ENCODE measurements at places on chromosomes 16 and 17.

GRCh38 chr17:83073389-83074063 lies 5.9 kb upstream of the METRNL start:
- DNase-seq = no peak

GRCh38 chr17:68359791-68360535 lies 68.7 kb downstream of the ARSG start:
- no peak for DNase-seq

DNA sequence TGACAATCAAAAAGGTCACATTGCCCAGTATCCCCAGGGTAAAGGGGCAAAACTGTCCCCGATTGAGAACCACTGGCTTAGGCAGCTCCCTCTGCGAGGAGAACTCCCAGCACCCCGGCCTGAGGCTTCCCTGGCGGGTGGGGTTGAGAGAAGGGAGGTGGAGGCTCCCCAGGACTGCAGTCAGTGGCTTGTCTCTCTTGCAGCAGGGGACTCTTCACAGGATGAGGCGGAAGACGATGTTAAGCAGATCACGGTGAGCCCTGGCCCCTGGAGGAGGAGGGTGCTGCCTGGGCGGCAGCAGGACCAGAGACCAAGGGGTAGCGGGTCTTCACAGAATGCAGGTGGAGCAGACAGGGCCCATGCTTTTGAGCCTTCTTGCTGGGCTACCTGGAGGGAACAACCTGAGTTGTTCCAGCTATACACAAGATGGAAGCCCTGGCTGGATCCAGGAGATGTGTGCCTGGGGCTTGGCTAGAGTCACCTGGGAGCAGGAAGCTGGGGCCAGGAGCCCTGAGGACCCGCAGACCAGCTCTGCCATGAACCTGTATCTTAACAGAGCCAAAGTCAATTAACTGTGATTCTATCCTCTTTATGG lies 16.8 kb downstream of the POLR3E start:
- no peak for DNase-seq

- DNase-seq = no peak
Observed at GRCh38 chr16:50737420-50737959, 4.4 kb upstream of the CYLD start.

DNA sequence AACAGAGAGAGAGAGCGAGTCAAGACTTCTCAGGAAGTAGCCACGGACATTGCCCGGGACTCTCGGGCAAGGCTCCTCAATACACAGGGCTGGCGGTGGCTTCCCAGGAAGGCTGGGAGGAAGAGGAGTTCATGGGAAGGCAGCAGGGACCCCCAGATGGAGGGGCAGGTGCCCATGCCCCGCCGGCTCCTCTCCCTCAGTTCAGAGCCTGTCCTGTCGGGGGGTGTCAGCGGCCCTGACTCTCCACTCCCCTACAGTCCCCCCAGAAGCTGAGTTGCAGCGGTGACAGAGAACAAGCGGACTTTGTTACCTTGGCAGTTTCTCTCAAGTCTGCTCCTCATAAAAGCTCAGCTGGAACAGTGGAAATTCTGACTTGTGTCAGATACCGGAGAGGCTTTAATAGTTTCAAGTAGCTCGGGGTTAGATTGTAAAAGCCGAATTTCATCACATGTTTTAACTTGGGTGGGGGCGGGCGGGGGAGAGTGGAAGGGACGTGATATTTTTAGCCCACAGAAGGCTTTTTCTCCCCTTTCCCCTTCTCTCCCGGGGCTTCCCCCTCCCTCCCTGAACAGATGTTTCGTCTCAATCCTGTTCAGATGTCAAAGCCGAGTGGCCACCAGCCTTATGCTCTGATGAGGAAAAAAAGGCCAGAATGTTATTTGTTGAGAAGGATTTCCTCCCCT lies 65.2 kb downstream of the NKD1 start:
- no peak for DNase-seq

DNA sequence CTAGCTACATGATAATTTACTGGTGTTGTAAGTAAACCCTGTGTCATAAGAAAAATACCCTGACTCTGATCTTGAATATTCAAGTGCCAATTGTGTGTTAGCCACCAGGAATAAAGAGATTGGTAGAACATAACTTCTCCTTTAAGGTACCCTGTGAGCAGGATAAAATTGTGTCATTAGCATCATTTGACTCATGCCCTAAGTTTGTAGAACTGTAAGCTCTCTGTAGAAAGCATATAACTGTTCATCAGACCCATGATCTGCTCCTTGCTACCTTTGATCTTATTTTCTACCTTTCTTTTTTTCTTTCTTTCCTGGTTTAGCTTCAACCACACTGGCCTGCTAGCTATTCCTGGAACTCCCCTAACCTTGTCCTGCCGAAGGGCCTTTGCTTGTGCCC lies 35.8 kb downstream of the PTRH2 start:
- DNase-seq = no peak

DNA sequence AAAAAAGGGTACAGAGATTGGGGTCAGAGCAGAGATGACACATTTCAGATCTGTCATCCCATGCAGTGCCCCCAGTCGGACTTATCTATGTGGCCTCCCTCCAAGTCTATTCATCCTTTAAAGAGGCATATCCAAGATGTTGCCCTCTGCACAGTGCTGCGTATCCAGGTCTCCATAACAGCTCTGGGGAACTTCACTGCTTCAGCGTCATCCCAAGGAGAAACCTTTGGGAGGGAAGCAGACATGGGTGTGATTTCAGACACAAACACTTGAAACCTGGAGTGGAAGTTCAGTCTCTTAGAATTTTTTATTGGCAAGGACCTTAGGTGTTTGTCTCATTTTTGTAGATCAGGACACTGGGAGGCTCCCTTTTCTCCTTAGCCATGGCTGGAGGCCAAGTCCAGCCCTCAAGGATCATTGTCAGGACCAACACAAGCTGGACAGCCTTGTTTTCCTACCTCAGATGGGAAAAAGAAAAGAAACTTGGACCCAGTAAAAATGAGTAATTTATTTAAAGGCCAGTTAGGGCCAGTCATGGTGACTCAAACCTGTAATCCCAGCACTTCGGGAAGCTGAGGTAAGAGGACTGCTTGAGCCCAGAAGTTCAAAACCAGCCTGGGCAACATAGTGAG lies 23.9 kb upstream of the NLK start:
- no peak for DNase-seq

DNA sequence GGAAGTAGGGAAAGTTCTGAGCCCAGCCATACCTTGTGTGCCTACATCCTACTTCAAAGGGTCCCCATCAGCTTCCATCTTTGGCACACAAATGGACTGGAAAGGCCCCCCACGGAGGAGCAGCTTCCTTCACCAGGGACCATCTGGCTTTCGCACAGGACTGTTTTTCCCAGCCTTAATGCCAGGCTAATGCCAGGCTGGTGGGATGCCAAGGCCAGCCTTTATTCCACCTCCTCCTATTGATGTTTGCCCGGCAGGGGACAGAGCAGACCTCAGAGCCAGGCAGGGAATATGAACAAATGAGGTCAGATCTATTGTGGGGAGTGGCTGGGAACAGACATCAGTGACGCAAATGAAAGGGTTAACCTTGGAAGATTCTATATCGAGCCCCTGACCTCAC lies 5.7 kb downstream of the GPR179 start:
- DNase-seq = no peak

- DNase-seq = no peak
Observed at GRCh38 chr17:80817321-80817845, 174.3 kb upstream of the CHMP6 start.

GRCh38 chr16:4097826-4098240 lies 18.4 kb downstream of the ADCY9 start:
- DNase-seq = no peak

GRCh38 chr16:8885674-8886592 lies 3.8 kb downstream of the LITAFD start:
- DNase-seq = no peak

DNA sequence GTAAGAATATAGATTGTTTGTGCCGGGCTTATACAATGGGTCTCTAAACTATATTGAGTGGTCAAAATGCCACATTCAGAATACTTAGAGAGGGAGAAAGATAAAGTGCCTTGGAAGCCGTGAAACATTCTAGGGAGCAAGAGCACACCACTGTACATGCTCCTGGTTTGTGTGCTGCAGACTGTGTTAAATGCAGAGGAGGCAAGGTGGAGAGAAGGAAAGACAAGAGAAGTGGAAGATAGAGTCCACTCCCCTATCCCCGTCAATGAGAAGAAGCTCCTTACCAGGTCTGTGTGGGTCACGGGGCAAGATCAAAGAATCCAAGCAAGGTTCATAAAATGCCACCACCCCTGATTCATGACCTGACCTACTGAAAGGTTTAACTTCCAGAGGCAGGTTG lies 267.1 kb upstream of the TBX2 start:
- DNase-seq = no peak

DNA sequence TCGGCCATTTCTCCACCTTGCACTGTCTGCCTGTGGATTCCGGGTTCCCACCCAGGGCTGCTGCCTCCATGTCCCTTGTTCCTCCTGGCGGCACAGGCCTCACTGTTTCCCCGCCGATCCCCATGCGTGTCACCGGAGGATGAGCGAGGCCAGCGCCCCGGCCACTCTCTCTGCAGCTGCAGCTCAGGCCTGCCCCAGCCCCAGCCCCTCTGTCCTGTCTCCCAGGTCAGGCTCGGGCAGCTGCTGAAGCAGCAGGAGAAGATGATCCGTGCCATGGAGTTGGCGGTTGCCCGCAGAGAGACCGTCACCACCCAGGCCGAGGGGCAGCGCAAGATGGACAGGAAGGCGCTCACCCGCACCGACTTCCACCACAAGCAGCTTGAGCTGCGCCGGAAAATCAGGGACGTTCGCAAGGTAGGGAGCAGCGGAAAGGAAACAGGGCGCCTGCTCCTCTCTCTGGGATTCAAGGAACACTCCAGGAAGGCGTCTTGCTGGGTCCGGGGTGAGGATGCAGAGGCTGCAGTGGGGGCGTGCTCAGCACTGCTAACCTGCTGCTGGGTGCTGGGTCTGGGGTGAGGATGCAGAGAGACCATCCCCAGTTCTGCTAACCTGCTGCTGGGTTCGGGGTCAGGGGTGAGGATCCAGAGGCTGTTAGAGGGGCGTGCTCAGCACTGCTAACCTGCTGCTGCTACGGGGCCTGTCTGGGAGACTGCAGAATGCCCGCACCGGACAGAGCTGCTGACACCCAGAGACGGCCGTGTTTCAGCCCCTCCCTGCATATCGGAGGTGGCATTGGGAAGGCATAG lies 6.1 kb upstream of the GAA start:
- no peak for DNase-seq

DNA sequence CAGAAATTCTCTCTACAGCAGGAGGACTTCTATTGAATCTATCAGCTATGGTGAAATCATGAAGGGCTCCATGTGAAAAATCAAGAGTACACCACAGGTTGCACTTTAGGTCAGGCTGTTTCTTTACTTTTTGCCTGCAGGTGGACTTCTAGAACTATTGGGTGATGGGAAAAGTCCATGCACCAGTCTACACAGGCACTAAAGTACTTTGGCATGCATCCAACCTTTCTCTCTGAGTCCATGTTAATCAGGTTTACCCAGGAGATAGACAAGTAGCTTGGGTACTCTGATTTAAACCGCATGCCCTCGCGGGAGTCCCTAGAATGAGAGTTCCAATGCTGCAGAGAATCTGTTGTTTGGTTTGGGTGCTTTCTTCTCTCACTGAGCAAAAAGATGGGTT lies 9.1 kb upstream of the ANKFN1 start:
- DNase-seq = no peak

GRCh38 chr17:65123757-65124675 lies 13.2 kb upstream of the RGS9 start:
- DNase-seq = no peak

DNA sequence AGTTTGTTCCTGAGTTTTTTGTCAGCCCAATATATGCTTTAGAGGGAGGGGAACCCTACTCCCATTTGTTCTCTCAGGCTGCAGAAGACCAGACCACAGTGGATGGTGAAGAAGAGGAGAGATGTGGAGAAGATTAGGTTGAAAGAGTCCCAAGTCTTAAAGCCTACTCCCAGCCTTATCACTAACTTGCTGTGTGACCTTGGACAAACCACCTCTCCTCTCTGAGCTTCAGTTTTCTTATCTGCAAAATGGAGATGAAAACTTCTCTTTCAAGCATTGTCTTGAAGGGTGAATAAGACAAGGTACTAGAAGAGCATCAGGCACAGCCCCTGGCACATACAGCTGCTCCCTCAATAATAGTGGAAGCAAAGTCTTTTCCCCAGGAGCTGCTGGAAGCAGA lies 15.1 kb upstream of the LHX1 start:
- DNase-seq = no peak

DNA sequence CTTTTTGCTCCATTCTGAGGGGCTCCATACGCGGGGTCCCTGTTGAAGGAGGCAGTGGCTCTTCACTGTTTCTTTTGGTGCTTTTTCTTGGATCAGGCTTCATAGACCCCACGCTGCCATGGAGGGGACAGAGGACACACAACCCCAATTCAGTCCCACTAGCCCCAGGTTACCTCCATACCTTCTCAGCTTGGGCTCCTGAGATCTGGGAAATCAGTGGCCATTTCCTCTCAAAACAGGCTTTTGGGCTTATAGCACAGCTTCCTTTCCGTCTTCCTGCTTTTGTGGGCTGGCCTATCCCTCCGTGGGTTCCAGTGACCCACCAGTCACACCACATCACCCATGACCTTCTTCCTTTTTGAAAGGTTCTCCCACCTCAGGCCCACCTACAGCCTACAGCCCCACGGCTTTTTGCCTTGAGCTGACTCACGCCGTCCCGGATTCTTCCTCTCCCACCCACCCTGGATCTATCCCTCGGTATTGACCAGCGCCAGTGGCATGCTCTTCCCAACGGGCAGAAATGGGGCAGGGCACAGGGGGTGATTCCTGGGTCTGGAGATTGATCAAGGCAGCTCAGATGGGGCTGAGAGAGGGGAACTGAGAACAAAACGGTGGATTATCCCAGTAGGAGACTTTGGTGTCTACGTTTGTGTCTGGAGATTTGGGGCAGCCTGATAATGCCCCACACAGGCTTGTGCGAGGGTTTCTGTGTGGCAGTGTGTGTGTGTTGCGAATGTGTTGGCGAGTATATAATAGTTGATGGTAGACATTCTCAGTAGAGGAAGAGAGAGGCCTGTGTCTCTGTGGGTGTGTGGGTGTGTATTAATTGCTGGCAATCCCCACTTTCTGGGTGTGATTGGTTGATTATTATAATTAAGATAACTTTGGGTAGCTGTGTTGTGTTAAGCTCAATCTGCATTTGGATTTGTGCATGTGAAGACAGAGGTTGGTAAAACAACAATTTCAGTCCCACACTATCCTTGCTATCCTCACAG lies 3.8 kb downstream of the TBX21 start:
- no peak for DNase-seq

All from activated CD4-positive, alpha-beta T cell treated with anti-CD3 and anti-CD28 coated beads for 24 hours (primary cell).